ENCODE measurements at places on chromosomes 16 and 17.

- DNase-seq: no peak
Observed at GRCh38 chr16:26598998-26599784, 467.5 kb upstream of the C16orf82 start.

GRCh38 chr16:31461201-31461920 lies 2.1 kb downstream of the ARMC5 start:
- DNase-seq: no peak

DNA sequence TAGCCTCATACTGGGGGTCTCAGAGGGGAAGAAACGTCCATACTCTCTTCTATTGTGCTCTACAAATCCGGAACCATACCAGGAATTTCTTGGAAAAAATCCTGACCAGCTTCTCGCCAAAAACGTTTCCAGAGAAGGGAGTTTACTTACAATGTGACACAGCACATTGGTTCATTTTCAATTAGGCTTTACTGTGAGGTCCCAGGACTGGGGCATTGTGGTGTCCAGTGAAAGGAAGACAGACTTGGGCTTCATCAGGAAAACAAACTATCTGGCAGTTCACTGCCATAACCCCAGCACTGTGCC lies 14.7 kb downstream of the MPP2 start:
- no peak for DNase-seq

DNA sequence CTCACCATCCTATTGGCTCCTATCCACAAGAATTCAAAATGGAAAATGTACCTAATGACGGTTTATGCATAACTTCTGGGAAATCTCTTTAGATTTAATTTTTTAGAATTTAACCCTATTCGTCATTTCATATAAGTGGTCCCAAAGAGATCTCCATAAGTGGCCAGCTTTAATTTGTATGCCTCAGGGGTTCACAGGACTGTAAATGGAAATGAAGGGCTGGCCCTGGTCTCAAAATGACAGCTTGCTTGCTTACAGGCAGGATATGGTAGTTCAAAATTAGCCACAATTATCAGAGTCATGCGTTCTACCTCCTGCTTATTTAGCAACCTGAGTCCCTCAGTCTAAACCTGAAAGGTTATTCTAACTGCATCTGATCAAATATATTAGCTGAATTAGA lies 6.6 kb upstream of the NACA2 start:
- no peak for DNase-seq

- DNase-seq: no peak
Observed at GRCh38 chr17:70608193-70608592, 438.9 kb downstream of the KCNJ2 start.

- no peak for DNase-seq
Observed at GRCh38 chr16:65212791-65213190, 90.9 kb upstream of the CDH11 start.

DNA sequence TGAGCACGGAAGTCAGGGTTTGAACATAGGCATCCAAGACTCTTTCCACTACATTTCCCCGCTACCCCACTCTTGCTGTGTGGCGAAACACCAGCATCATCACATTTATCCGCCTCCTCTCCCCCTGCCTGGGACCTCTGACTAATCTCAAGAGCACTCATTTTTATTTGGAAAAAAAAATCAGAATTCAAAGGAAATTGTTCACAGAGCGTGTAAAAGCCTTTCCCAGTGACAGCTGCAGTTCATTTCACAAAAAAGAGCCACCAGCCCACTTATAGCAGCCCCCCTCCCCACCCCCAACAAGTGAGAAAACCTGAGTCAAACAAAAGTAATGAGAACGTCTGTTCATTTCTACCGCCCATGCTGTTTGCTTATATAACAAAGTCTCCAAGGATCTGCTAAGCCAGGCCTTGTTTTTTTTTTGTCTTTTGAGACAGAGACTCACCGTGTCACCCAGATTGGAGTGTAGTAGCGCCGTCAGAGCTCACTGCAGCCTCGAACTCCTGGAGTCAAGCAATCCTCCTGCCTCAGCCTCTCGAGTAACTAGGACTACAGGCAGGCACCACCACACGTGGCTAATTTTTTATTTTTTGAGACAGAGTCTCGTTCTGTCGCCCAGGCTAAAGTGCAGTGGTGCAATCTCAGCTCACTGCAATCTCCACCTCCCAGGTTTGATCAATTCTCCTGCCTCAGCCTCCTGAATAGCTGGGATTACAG lies 48.3 kb upstream of the HAPSTR1 start:
- no peak for DNase-seq
